Mucosa of gallbladder (tissue), 1 donor: ENCODE measurements at places on chromosomes 13 and 19. TPM values are rescaled to one million over a fixed set of nuclear protein-coding genes. Genes with fewer than 3 reads are reported as not detected.
A peak's percentile ranks its signal among the peaks of the same experiment; 100 is the strongest.

The GTF2F1 gene
- 66.8 TPM for total RNA-seq

GRCh38 chr13:101394605-101395004 lies 21.7 kb downstream of the NALCN start:
- DNase-seq: no peak

DNA sequence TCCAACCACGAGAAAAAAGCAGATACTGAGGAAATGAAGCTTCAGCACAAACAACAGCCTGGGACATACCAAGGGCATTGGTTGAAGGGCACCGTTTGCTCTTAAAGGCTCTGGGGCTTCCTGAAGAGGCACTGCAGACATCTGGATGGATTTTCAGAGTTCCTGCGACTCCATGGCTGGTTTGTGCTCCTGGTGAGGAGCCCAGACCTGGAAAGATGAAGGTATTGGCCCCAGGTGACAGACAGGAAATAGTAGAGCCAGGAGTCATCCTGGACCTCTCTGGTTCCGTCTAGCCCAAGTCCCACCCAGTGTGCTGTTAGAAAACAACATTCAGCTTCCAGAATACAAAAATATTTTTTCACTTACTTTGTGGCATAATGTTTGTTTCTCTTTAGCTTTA lies 6.3 kb downstream of the IL17D start:
- no peak for DNase-seq

The BORCS8 gene
- total RNA-seq: 29.8 TPM

DNA sequence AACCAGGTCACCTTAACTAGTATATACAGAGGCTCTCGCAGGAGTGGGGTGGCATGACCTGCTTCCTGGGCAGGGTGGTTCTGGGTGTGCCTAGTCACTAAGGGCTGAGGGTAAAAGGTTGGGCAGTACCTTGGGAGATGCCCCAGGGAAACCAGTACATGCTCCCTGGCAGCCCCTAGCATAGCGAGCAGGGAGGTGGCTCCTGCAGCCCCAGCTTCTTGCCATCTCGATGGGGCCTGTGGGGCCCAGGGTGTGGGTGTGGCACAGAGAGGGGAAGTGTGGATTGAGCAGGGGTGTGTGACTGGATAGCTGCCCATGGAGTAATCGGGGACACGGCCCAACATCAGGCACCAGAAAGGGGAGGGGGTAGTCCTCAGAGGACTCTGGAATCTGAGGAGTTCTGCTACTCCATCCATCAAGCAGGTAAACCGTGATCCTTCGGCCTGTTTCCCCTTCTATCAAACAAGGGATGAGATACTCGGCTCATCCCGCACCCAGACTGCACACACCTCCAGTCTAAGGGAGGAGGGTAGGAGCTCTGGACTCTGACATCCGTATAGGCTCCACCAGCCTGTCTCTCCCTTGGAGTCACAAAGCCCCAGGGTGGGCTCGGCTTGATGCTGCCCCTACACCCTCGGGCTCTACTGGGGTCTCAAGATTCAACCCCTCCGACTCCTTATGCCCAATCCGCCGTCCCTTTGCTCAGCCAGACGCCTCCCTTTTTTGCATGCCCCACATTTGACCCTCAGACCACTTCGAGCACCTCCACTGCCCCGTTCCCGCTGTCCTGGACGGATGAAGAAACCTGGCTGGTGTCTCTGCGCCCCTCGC lies 1.1 kb downstream of the ZBTB45 start:
- no peak for DNase-seq

- DNase-seq: no peak
Observed at GRCh38 chr13:46620471-46620870, 67.5 kb downstream of the LRCH1 start.

The CEACAM7 gene
- total RNA-seq: 2.6 TPM

The PTGIR gene
- total RNA-seq: 1.7 TPM

DNA sequence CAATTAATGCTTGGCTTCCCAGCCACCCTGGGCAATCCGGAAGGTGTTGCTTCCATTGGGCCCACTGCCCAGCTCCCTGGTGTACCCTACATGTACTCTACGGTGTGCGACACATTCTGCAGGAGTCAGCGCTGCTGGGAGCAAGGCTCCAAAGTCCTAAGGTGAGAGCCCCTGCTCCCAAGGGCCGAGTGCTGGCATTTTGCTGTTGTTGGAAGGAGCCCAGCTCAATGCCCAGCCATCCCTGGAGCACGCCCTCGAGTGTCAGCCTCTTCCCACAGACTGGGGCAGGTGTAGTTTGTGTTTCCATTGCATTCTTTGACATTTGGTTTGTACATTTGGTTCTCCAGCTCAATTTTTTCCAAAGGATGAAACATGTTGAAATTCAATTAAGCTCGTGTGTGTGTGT lies 64.6 kb downstream of the GGACT start:
- DNase-seq: no peak

- DNase-seq: peak; percentile 10
Observed at GRCh38 chr19:6047741-6048251, 62.5 kb downstream of the RFX2 start.

GRCh38 chr13:64591971-64592370 lies 2638.2 kb downstream of the PCDH9 start:
- DNase-seq: no peak

GRCh38 chr19:57053401-57053800 lies 66.4 kb upstream of the USP29 start:
- no peak for DNase-seq

GRCh38 chr13:94210816-94211215 lies 268.7 kb downstream of the DCT start:
- no peak for DNase-seq

DNA sequence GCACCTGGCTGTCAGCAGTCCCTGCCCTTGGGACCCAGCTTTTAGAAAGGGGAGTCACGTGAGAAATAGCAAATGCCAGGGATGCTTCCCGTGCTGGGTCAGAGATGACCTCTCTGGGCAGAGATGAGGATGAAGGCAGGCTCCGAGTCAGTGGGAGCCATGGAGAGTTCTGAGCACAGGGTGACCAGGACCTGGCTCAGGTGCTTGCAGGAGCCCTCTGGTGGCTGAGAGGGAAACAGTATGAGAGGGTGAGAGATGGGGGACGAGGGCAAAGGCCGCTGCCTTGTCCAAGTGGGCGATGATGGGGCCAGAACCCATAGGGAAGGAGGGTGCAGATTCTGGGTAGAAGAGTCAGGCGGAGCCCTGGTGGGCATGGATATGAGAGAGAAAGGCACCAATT lies 15.8 kb downstream of the TMED1 start:
- no peak for DNase-seq

The STX10 gene
- total RNA-seq: 57.7 TPM

- no peak for DNase-seq
Observed at GRCh38 chr19:38806371-38806770, 6.4 kb downstream of the LGALS4 start.

The PKN1 gene
- total RNA-seq: 136 TPM

The SRRM5 gene
- 0.52 TPM for total RNA-seq

The OR7D2 gene
- total RNA-seq: not detected

The GNA15 gene
- 6.4 TPM for total RNA-seq

DNA sequence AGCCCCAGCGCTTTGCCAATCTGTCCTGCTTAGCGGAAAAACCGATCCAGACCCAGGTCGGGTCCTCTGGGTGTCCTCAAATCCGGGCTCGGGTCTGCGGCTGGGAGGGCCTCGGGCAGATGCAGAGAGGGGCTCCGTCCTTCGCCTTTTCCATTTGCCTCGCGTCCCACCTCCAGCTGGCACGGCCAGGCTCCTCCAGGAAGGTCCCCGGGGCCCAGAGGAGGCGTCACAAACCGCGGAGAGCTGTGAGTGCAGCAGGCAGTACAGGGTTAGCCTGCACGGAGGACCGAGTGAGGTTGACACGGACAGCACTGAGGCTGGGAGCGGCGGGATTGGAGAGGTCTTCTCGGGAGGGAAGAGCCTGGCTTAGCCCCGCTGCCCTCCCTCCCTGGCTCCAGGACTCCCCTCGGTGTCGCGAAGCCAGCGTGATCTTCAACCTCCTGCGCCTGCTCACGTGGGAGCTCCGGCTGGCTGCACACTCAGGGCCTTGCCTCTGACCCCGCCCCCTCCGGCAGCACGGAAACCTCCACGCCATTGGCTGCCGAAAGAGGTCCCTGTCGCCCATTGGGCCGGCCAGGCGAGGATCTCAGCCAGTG lies 2.8 kb upstream of the IFNL2 start:
- no peak for DNase-seq

DNA sequence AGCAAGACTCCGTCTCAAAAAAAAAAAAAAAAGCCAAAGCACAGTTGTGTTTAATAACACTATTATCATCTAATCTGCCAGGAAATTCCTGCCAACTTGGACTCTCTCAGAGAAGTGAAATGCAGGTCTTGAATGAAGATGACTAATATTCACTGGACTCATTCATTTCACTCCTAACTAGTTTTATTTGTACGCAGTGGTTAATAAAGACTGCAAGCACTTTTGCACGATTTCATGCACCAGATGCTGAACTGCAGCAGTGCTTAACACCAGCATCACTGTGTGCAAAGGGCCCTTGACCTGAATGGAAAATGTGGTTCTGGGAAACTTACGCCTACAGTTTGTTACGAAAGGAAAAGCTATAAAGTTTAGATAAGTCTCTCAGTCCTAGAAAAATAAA lies 63.3 kb downstream of the DHRS12 start:
- no peak for DNase-seq

The FXYD1 gene
- total RNA-seq: 94.0 TPM

The AMH gene
- 5.1 TPM for total RNA-seq

DNA sequence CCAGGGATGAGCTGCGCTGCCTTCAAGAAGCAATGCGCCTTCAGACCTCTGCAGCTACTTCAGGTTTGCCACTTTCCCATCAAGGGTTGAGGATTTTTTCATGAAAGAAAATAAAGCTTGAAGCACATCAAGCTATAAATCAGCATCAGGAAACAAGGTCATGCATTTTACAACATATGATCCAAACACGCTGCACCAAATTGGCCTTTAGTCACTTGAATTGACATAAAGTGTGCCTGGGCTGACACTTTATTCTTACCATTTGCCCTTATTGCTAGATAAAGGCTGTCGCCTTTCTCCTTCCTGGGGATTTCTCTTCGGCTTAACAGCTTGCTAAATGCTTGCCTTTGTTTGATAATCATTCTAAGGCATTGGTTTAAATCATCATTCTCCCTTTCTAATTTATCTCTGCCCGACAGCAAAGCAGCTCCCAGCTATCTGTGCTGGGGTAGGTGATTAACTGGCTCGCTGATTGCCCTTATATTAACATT lies 87.7 kb downstream of the LHFPL6 start:
- DNase-seq: no peak

- no peak for DNase-seq
Observed at GRCh38 chr19:787536-787935, 9.7 kb upstream of the PTBP1 start.

DNA sequence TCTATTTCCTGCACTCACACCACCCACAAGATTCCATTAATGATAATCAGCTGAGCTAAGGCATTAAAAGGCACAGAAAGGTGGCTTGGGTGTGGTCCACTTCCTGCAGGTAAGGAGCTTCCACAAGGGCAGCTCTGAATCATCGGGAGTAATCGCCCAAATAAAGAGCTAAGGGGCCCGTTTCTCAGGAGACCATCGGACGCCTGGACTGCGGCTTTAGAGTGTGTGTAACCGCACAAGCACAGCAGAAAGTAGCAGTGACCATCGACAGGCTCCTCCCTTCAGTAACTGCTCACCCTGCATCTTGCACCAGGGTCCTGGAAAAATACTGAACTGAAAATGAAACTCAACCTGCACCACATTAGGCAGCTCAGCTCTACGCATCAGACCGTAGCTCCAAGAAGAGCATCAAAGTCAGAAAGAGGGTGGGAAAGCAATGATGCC lies 6.0 kb downstream of the STK24 start:
- no peak for DNase-seq

The CEACAM3 gene
- 0.78 TPM for total RNA-seq

GRCh38 chr19:42216653-42217519 lies 591 bp downstream of the DEDD2 start:
- DNase-seq: no peak

- DNase-seq: no peak
Observed at GRCh38 chr13:46580362-46580839, 27.4 kb downstream of the LRCH1 start.

- no peak for DNase-seq
Observed at GRCh38 chr13:24355103-24355502, 45.7 kb downstream of the C1QTNF9 start.

- DNase-seq: no peak
Observed at GRCh38 chr19:48596237-48596636, 10.3 kb upstream of the SPACA4 start.

DNA sequence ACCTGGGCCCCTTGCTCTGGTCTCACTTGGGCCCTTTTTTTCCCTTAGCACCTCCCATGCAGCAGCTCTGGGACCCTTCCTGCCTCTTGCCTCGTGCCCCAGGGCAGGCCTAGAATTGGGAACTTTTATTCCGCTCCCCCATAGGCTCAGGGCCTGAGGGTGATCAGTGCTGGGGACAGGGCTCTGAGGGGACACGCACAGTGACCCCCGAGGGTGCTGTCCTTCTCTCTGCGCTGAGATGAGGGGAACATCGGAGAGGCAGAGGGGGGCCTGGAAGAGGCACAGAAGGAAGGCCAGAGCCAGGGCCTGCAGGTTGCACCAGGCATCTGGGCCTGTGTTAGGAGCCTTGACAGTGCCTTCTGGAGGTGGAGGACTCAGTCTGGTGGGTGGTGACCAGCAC lies 10.8 kb downstream of the EPN1 start:
- DNase-seq: no peak

DNA sequence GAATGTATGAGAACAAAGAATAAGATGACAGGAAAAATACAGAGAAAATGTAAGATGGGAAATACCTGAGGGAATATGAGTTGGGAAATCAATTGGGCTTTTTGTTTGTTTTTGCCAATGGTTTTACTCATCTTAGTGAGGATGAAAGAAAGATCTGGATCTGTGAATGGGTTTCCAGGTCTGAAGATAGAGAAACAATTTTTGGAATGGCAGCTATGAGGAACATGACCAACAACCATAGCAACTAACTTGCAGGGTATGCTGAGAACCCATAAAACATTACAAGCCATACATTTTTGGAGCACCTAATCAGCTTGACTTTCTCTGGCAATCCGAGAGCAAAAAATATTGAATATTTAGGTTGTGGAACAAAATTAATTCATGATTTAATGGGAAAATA lies 290.0 kb downstream of the KCTD12 start:
- DNase-seq: no peak

The CGB7 gene
- total RNA-seq: 0.14 TPM

The TSEN34 gene
- 62.6 TPM for total RNA-seq

DNA sequence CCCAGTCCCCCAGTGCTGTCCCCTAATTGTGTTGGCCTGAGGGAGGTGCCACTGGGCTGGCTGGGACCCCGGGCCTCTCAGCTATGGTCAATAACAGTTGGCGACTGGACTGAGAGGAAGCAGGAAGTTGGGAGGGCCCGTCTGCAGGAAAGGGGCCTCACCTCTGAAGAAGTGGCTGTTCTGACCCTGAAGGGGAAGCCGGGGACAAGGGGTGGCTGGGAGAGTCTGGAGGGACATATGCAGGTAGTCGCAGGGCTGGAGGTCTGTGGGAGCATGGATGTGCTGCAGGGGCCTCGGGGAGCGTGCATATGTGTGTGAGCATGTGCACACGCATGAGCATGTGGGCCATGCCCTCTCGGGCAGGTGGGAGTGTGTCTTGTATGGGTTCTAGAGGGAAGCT lies 5.9 kb downstream of the PKN1 start:
- no peak for DNase-seq

DNA sequence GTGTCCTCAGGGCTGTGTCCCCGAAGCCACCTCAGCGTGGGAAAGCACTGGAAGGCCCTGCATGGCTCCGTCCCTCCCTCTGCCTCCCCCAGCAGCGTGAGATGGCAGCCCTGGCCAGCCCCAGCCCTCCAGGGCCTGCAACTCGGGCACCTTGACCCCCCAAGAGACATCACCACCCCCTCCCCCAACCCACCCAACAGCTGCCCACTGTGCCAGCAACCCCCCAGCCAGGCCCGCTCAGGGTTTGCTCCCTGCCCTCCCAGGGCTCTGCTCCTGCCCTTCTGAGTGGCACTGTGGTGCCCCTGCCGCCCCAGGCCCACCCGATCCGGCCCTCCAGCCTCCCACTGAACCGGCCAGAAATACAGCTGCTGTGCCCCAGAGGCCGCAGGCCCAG lies 1.5 kb upstream of the ASPDH start:
- no peak for DNase-seq
